ENCODE measurements at places on chromosomes 4 and X.

- no peak for DNase-seq
Measured at GRCh38 chrX:129648514-129649267, 6.1 kb downstream of the APLN start.

DNA sequence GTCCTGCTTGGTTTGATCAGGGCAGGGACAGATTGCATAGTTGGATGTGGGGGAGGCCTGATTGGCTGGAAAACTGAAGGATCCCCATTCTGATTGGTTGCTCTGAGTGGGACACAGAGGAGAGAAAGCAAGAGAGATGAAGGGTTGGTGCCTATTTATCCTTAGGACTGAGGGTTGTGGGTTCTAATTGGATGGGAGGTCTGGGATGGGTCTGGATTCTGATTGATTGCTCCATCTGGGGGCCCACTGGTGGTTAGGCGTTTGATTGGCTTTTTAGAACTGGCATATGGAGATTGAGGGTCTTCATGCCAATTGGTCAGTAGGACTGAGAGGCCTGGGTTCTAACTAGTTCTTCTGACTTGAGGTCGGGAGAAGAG is 644 bp upstream of the EBP start:
- DNase-seq, result no peak

- peak; percentile 42 for DNase-seq
Measured at GRCh38 chr4:126405369-126405982, 1090.7 kb downstream of the FAT4 start.

DNA sequence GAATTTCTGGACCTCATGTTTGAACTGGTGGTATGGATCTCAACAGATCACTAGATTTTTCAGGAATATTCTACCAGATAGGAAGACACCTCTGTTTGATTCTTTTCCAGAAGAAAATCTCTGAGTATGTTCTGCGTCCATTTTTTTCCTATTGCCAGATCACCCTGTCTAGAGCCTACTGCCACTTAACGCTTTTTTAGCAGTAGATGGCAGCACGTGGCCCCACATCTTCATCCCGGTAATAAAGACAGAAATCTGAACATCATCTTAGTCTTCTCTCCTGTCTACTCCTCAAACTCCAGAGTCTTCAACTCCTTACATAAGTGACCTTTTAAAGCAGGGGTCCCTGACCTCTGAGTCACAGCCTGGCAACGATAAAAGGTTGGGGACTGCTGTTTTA is 184.7 kb downstream of the TMA16 start:
- no peak for DNase-seq

DNA sequence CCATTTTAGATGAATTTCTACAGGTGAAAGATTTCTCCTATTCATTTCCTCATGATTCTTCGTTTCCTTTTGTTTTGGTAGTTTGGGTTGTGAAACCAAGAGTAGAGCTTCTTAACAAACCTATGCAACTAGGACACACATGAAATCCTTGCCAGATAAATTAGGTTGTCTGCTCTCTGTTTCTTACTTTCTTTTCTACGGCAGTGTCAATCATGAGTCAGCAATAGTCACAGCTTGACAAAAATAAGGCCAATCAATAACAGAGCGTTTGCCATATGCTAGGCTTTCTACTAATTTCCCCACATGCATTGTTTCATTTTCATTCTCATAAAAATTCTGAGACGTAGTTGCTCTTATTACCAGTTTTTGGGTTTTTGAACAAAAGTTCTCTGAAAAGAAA is 20.3 kb downstream of the CLRN2 start:
- no peak for DNase-seq

- no peak for DNase-seq
Measured at GRCh38 chrX:46485897-46486296, 59.3 kb downstream of the ZNF674 start.

DNA sequence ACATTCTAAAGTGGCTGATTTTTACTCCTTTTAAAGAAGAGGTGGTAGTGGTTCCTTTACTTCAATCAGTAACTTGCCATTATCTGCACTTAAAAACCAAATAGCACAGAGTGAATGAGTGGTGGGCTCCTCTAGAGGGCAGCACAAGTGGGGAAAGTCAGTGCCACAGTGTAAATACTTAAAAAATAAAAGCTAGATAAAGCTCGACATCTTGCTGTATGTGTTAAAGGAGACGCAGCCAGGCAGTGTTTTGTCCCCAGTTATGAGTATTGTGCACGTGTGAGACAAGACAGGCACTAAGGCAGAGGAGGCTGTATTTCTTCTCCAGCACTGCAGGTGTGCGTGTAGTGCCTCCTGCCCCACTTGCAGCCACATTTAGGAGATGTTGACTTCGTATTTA is 24.6 kb downstream of the NAP1L5 start:
- DNase-seq, result peak; percentile 39

- peak; percentile 92 for DNase-seq
Measured at GRCh38 chr4:119510395-119511149, 118.0 kb downstream of the PDE5A start.

GRCh38 chr4:13766761-13767540 is 139.4 kb upstream of the BOD1L1 start:
- no peak for DNase-seq

DNA sequence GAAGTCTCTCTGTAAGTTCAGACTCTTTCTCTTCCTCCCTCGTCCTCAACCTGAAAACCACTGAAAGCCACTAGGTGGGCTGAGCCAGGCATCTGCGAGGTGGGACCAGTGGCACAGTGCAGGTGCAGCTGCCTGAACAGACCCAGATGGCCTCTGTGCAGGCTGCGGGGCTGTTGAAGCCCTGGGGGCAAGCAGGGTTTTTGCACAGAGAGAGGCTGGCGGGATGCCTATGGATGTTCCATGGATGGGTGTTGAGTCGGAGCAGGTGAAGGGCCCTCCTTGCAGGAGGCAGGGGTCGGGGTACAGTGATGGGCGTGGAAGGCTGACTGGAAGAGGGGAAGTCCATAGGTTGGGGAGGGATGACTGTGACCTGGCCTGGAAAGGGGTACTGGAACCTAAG is 350.2 kb upstream of the FAT1 start:
- DNase-seq, result no peak

GRCh38 chrX:82848111-82848510 is 660.0 kb upstream of the POU3F4 start:
- no peak for DNase-seq

DNA sequence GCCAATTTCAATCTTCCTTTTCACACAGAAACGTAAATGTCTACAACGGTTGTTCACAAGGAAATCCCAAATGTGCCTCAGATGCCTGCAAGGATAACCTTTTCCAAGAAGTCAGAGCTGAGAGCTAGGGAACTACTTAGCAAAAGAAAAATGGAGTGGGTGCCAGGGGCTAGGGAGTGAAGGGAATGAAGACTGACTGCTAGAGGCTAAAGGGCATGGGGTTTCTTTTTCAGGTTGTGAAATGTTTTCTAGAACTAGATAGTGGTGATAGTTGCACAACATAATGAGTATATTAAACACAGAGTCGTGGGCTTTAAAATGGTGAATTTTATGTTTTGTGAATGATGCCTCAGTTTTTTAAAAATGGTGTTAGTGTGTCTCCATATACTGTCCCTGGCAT is 53.4 kb downstream of the CD99L2 start:
- no peak for DNase-seq

DNA sequence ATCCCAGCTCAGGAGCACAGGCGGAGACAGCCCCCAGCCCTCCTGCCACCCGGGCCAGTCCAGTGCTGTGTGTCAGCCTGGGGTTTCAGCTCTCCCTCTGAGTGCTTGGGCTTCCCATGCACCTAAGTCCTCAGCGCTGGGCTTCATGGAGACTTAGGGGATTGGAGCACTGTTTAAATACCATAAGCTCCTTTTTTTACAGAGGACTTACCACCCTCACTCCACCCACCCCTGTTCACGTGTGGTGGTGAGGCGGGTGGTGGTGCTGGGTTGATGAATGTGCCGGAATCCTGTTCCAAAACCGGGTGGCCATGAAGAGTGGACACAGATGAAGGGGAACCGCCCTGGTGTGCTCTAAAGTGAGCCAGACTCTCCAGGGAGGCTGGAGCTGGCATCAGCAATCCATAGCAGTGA is 66.9 kb downstream of the PSAPL1 start:
- no peak for DNase-seq

DNA sequence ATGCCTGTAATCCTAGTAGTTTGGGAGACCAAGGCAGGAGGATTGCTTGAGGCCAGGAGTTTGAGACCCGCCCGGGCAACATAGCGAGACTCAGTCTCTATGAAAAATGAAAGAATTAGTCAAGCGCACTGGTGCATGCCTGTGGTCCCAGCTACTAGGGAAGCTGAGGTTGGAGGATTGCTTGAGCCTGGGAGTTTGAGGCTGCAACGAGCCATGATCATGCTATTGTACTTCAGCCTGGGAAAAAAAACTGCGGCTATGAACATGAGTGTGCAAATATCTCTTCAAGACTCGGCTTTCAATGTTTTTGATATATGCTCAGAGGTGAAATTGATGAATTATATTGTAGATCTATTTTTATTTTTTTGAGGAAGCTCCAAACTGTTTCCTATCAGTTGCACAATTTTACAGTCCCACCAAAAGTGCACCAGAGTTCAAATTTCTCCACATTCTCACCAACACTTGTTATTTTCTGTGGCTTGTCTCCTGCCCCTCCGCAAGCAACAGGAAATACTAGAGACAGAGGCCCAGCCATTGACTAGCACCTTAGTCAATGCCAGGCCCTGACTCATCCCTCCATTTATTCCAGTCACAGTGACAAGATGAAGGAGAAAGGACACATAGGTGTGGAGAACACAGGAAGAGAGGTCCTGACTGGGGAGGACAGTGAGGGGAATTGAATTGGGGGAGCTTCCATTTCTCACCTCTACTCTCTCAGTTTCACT is 33.1 kb upstream of the ZNF41 start:
- peak; percentile 71 for DNase-seq

DNA sequence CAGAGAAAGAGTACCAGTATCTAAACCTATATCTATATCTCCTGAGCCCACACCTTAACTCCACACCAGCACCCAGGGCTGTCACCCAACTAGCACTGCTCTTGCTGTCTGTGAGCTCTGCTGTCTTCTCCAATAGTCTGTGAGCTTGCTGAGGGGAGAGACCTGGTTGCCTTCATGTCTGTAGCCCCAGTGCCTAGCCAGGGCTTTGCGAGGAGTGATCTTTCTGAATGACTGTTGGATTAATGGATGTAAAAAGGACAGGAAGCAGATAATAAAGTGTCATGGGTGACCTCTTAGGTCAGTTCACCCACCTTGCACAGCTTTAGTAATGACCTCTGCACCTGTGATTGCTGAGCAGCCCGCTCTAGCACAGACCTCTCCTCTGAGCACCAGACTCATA is 30.5 kb downstream of the CNGA2 start:
- no peak for DNase-seq

DNA sequence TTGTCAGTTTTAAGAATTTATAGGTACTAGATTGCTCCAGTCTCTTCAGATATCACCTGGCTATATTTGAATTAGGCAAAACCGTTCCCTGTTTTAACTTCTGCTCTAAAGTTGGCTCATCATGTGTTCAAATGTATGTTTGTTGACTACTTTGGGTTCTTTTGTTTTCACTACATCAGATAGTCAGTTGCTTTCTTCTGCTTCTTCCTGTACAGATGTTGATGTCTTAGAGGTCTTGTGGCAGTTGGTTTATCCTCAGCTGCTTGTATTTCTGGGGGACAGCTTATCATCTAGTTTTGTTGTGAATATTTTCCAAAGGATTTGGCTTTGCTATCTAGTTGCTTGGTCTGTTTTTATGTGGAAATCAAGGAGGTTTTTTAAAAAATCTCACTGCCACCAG is 28.0 kb downstream of the TBC1D19 start:
- DNase-seq, result no peak

GRCh38 chrX:67570839-67571238 is 27.0 kb downstream of the AR start:
- DNase-seq, result peak; percentile 15

GRCh38 chrX:24025741-24026403 is 1.1 kb downstream of the KLHL15 start:
- peak; percentile 49 for DNase-seq

DNA sequence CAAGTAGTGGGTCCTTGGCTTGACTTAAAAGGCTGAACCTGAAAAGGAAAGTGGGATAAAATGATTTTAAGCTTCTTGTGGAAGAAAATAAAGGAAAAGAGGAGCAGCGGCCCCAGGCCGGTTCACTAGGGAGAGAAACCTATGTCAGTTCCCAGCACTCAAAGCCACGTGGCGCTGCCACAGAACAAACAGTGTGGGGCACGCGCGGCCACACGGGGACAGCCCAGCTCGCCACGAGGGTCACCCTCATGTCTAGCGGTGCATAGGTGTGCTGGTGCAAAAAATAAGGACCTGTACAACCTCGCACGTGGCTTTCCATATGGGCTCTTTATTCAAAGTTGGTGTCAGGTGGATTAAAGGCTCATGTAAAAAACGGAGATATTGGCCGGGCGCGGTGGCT is 17.1 kb downstream of the MSANTD1 start:
- no peak for DNase-seq

DNA sequence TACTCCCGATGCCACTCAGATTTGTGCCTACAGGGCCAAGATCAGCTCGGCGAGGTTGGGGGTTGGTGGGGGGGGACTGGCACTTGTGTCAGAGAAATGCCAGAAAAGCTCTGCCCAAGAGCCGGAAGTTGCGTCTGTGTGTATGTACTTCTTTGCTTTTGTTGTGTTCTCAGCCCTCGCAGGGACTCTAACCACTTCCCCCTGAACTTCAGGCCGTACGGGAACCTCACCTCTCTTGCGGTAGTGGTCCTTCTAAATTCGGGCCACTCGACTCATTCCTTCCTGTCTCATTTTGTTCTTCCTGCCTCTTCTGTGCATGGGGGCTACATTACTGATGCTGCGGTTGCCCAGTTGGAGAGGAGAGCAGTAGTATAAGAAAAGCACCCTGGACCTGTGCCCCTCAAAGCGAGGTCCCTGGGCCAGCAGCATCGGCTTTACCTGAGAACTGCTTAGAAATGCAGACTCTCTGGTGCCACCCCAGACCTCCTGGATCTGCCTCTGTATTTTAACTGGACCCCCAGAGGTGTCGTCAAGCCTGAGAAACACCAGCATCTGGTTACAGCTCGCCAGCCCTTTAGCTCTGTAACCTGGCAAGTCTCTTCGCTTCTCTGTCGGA is 146.3 kb upstream of the RPS6KA3 start:
- DNase-seq, result no peak

- no peak for DNase-seq
Measured at GRCh38 chrX:134929808-134930207, 61.0 kb upstream of the SMIM10 start.

DNA sequence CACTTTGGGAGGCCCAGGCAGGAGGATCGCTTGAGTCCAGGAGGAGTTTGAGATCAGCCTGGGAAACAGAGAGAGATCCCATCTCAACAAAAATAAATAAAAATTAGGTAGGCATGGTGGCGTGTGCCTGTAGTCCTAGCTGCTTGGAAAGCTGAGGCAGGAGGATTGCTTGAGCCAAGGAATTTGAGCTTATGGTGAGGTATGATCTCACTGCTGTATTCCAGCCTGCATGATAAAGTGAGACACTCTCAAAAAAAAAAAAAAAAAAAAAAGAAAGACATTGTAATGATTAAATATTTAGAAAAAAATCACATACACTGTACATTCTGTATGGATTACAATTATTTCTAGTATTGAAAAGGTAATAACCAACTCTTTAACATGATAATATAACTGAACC is 87.1 kb downstream of the SLIT2 start:
- no peak for DNase-seq

GRCh38 chr4:188551156-188551555 is 411.9 kb downstream of the TRIML1 start:
- no peak for DNase-seq

GRCh38 chr4:38768968-38769394 is 13.8 kb downstream of the TLR10 start:
- peak; percentile 42 for DNase-seq

Measured in EH (cell line).